ENCODE measurements at places on chromosomes 12 and 14.

GRCh38 chr12:6954316-6955107 lies 3.4 kb downstream of the PTPN6 start:
- DNase-seq: no peak

DNA sequence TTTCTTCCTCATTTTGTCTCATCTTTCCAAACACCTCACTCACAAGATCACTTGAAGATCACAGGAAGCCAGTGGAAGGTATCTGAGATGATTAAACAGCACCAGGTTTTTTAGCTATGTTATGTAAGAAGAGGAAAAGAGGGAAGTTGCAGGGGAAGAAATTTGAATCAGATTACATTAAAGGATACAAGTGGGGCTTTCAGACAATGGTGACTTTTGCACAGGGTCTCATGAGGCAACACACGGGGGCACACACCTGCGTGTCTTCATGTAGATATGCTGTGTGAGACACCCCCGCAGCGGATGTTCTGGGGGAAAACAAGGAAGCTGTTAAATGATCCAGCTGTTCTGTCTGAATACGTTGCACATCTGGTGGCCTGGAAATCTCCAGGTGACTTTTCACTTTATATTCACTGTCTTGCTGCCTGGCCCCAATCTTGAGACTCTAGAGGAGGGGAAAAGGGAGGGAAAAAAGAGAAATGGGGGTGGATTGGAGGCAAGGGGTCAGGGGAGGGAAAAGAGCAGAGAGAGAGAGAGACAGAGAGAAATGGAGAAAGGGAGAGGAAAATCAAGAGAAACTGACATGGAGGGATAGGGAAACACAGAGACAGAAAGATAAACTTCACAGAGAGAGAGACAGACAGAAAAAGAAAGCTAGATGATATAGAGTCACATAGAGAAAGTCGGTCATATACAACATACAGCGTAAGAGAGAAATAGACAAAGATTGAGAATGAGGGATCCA lies 36.3 kb upstream of the PPP1CC start:
- DNase-seq: no peak

DNA sequence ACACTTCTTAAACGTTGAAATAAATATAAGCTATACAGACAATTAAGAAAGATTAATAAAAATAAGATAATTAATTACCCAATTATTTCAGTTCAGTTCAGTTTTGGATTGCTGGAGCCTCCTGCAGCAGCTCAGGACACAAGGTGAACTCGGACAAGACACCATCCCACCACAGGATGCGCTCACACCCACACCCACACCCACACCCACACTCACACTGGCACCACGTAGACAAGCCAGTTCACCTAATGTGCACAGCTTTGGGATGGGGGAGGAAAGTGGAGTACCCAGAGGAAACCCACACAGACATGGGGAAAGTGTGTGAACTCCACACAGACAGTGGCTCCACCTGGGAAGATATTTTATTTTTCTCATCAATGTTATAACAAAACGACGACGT lies 32.1 kb downstream of the EMP1 start:
- DNase-seq: no peak

- DNase-seq: no peak
Observed at GRCh38 chr14:21526672-21527317, 649 bp upstream of the SALL2 start.

DNA sequence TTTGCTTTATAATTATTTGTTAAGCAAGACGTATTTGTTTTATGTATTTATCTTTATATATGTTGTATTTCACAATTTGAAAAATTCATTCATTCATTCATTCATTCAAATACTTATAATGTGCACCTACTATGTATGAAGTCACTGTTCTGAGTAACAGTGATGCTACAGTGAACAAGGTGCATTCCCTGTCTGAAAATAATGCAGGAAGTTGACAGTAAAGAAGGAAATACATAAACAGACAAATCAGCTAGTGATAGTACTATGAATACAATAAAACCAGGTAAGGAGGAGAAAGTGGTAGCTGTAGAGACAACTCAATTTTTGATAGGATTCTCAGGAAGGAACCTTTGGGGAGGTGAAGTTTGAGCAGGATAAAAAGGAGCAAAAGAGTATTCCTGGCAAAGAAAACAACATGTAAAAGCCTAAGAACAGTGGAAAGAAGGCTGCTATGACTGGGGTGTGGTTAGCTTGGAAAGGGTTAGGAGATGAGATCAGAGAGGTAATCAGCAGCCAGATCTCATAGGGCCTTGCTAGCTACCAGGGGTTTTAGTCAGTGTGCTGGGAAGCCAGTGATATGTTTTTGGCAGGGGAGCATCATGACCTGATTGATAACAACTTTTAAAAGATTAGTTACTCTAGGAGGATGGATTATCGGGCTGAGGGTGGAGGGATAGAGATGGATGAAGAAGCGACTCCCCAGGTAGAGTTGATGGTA lies 17.4 kb downstream of the BICDL1 start:
- DNase-seq: peak; percentile 48

DNA sequence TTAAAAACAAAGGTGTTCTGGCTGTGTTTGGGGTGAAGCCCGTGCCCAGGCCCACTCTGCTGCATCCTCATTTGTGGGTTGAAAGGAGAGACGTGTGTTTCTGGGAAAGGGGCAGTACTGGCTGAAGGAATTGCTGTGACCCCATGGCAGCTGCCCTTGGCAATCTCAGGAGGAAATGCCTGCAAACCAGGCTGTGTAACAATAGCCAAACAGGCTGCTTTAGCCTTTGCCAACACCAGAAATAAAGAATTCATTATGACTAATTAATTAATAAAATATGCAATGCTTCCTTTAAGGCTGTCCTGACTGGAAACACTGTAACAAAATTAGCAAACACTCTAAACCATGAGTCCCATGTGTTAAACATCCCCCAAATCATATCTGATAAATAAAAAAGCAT lies 53.0 kb upstream of the KRR1 start:
- DNase-seq: no peak

DNA sequence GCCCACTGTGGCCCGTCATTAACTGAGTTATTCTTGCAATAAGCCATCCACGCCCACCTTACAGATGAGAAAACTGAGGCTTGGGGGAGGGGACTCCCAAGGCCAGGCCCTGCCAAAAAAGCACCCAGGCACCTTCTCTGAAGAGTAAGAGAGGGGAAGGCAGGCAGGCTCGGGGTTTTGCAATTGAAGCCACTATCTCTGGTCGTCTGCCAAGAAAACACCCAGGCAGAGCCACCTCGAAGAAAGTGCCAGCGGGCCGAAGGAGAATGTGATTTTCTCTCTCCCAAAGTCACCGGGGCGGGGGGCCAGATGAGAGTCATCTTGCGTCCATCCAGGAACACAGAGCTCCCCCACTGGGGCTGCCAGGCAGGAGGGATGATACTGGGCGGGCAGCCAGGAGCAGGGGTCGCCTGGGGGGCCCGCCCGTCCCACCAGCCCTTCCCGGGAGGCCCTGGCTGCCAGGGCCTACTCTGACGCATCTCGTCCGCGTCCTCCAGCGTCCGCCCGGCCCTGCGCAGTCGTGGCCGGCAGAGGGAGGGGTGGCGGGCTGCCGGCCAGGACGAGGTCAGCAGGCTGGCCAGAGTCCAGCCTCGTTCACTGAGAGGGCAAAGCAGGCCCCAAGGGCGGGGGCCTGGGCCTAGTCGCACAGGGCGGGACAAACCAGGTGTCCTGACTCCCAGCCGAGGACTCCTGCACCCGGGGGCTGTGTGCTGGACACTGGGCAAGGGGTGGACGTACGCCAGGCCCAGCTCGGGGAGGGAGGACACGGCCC lies 74.3 kb downstream of the RFLNA start:
- DNase-seq: no peak

GRCh38 chr12:10392394-10392930 lies 2.6 kb upstream of the KLRK1 start:
- DNase-seq: no peak

DNA sequence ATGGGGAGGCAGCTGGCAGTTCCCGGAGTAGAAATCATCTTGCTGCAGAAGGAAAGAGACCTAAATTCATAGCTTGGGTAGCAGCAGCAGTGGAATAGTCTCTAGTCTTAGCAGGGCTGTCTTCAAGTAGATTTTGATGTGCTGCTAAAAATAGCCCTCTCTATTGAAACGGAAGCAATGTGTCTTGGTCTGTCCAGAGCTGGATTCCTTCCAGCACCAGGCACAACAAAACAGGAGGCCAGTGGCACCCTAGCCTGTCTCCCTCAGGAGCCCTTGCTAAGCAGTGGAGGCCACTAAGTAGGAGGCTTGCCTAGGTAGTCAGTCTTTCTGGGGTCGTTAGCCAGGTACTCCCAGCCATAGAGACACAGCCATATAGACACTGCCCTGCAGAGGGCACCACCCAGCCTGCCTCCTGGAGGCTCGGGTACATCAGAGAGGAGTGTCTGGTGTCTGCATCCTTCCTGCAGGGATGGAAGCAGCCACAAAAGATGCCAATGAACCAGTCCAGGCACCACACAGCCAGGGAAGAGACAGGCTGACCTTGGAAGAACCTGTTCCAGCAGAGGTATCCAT lies 97.5 kb downstream of the CRACR2A start:
- peak; percentile 17 for DNase-seq

DNA sequence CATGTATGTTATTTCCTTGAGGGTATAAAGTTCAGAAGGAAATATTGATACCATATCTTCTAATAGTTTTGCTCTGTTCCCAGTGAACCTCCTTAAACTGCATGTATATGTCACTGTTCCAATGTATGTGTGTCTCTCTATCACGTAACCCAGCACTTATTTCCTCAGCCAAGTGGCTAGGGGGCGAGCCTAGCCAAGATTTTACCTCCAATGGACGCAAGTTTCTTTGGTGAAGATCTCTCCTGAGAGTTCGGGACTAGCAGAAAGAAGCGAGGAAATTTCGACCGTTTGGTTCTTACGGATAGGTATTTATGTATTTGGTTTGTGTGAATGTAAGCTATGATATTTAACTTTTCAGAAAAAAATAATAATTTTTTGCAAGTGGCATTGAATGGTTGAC lies 2.5 kb downstream of the SFSWAP start:
- DNase-seq: no peak

Measured in activated CD4-positive, alpha-beta T cell treated with anti-CD3 and anti-CD28 coated beads, Interleukin-2, Interleukin-6, amounts not matched to agents 100 ng/mL and 50 ng/mL, durations not matched to agents 16 hours and 8 hours (primary cell).